Foreskin keratinocyte (primary cell): ENCODE measurements at places on chromosomes 3 and 15.

GRCh38 chr3:172094621-172095557 is 55.5 kb downstream of the FNDC3B start:
- no peak for DNase-seq

- no peak for DNase-seq
Measured at GRCh38 chr3:146092230-146092629, 68.8 kb downstream of the PLOD2 start.

GRCh38 chr3:30181581-30181980 is 424.8 kb upstream of the TGFBR2 start:
- DNase-seq, result no peak

- DNase-seq, result no peak
Measured at GRCh38 chr3:190192739-190193138, 72.0 kb upstream of the P3H2 start.

- DNase-seq, result no peak
Measured at GRCh38 chr15:77349666-77350065, 70.2 kb downstream of the PEAK1 start.

DNA sequence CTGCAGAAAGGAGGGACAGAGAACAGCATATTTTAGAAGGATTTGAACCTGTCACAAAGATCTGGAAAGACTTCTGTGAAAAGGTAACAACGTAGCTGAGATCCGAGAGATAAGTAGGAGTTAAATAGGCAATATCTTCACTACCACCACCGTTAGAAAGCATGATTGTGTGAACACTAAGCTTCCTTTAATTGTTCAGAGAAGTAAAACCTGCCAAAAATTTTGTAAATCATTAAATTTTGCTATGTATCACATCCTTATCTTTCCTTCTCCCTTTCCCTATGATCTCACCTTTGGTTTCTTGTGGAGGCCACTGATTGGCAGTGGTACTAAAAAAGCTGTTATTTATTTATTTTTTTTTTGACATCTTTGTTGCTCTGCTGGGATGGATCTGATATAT is 346.9 kb downstream of the NLGN1 start:
- no peak for DNase-seq

DNA sequence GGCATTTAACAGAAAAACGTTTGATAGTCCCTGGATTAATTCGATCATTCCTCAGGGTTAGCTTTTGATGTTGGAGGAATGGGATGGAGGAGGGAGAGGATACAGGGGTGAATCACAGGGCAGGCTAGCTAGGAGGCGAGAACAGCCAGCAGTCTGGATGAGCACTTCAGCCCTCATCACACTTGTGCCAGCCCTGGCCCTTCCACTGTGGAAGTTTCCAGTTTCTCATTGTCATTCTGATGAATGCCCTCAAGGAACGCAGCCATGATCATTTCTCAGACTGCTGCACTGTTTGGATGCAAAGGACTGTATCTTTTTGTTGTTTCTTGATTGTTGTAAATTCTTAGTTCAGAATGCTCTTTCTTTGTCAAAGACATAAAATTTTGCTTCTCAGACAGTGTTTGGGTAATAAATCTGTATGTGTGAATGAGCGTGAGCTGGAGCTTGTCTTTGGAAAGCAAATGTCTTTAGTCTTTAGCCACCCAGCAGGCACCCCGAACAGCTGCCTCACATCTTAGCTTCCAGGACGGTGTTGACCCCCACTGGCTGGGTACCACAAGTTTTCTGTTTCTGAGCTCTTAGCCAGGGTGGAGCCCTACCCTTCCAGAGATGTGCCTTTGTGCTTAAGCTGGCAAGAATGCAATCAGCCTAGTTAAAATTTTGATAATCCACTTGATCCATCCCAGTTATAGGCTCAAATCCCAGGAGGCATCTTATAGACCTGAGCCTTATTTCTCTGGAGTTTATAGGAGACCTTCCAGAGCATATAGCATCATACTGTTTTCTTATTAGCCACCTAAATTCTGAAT is 121.1 kb downstream of the PDCD6IP start:
- no peak for DNase-seq

GRCh38 chr15:35993196-35993595 is 447.2 kb upstream of the DPH6 start:
- no peak for DNase-seq

DNA sequence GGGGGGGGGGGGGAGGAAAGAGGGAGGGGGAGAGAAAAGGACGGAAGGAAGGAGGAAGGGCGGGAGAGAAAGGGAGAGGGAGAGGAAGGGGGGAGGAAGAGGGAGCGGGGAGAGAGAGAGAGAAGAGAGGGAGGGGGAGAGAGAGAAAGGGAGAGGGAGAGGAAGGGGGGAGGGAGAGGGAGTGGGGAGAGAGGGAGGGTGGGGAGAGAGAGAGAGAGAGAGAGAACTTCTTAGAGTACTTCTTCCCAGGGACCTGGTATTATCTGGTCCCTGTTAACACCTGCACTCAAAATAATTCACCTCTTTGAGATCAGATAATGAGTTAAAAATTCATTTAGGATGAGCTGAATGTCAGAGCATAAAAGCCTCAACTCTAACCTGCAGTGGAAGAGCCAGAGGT is 1.1 kb downstream of the SEC13 start:
- no peak for DNase-seq

- DNase-seq, result no peak
Measured at GRCh38 chr15:101272584-101272983, 4.7 kb downstream of the SELENOS start.

DNA sequence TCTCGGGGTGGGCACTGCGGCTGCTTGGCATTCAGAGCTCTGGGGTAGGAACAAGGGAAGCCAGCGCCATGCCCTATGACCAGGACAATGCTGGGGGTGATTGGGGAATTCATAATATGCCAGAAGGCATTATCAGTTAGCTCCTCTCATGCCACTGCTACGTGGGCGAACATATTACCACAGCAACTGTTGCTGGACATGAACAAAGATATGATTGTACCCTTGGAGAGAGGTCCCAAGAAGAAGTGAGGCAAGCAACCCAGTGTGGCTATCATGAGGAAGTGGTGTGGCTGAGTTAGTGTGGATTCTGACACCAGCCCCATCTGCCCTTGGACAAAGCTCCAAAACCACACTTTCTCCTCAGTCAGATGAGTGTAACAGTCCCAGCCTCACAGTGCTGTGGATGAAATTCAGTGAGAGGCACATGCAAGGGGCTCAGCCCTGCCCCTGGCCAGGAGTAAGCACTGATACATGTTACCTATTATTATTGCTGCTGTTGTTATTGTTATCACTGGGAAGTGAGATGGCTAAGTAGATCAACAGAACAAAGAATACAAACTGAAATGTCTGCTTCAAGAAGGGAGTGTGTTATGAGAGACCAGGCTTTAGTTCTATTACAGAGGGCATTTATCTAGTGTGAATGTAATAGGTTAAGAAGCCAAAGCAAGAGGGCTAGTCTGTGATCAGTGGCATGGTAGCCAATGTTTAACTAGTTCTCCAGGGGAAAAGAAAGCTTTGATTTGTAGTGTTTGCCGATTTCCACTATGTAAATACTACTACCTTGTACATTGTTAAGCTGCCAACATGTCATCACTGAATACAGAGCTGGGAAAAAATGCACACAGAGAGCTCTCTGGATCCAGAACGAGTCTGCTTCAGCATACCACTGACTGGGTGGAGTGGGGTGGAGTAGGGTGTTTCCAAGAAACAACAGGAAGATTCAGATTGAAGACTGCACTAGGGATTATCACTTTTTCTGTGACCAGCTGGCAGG is 222.3 kb upstream of the EIF1B start:
- peak; percentile 57 for DNase-seq

DNA sequence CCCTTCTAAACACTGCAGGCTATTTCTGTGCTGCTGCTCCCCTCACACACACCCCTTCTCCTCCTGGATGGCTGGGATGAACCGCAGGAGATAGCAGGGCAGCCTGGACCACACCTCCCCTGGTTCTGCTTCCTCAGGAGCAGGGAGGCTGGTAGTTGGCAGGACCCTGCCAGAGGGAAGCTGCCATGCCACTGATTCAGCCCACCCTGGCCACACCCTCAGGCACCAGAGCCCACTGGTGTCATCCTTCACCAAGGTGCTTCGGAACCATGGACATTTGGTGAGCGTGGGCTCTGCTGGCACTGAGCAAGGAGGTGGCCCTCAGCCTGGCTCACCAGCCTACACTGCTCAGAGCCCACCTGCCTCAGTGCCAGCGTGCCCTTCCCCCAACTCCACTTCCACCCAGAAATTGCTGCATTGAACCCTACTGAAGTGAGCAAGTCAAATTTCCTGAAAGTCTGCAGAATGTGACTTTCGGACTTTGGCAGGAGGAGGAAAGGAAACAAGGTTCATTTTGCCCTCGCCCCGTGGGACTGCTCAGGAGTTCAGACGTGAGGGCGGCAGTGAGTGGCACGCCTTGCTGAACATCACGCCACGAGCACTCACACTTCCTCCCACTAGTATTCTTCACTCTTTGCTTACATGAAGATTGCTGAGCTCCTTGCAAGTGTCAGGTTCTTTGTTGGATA is 26.3 kb downstream of the BMF start:
- DNase-seq, result no peak

- no peak for DNase-seq
Measured at GRCh38 chr15:37217567-37217966, 117.2 kb upstream of the MEIS2 start.

DNA sequence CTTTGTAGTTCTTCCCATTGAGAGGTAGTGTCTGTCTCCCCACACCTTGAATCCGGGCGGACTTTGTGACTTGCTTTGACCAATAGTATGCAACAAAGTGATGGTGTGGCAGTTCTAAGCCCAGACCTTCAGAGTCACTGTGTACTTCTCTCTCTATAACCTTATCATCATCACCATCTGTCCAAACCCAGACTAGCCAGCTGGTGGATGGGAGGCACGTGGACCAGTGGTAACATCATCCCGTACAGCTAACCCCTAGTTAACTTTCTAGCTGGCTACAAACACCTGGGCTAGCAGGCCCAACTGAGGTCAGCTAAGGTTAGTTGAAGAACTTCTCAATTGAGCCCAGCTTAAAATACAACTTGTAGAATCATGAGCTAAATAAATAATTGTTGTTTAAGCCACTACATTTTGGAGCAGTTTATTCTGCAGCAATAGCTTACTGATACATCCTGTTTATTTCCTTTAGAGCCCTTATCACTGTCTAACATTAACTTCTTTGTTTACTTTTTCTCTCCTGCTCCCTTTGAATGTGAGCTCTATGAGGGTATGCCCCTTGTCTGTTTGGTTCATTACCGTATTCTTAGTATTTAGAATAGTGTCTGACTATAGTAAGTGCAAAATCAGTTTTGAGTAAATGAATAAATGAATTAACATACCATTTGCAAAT is 11.5 kb upstream of the CCR9 start:
- no peak for DNase-seq

DNA sequence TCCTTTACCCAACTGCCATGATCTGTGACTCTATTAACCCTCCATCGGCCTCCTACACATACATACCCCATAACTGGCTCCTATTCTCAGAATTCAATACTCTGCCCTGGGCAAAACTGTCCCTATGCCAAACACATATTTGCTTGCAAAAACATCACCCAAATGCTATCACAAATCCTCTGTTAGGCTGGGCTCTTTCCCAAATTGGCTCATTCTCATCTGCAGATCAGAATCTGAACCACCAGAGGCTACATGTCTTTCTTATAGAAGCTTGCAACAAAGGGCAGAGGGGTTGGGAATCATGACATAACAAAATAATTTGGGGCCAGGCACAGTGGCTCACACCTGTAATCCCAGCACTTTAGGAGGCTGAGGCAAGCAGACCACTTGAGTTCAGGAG is 45.4 kb upstream of the GOLM2 start:
- DNase-seq, result no peak

DNA sequence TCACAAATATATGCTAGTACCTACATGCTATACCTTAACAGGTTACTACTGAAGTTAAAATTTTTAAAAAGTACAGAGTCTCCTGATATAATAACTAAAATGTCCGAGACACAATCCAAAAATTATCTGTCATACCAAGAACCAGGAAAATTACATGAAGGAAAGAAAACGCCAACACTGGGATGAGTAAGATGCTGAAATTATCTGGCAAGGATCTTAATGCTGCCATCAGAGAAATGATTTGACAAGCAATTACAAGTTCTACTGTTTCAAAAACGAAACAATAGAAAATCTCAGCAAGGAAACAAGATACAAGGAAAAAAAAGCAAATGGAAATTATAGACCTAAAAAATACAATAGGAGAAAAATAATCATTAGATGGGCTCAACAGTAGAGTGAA is 92.5 kb downstream of the UBE3A start:
- DNase-seq, result peak; percentile 12

DNA sequence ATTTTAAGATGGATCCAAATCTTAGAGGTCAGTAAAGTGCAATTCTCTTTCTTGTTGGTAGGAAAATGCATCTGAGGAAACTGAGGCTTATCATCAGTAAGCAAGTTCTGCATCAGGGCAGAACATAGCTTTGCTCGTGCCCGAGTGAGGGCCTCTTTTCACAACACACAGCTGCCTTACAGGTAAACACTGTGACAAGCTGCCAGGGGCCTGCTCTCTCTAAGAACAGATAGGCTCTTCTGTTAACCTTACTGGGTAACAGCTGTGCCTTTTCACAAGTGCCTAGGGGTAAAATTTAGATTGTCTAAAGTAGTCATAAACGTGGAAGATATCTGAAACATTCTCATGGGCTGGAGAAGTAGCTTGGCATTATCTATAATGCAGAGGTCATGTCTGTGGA is 118.1 kb downstream of the C3orf38 start:
- no peak for DNase-seq
